ENCODE measurements at places on chromosomes 5 and 9.

GRCh38 chr5:76547891-76548524 is 75.2 kb downstream of the F2RL2 start:
- no peak for DNase-seq

GRCh38 chr5:16733331-16734006 is 116.7 kb upstream of the RETREG1 start:
- no peak for DNase-seq

DNA sequence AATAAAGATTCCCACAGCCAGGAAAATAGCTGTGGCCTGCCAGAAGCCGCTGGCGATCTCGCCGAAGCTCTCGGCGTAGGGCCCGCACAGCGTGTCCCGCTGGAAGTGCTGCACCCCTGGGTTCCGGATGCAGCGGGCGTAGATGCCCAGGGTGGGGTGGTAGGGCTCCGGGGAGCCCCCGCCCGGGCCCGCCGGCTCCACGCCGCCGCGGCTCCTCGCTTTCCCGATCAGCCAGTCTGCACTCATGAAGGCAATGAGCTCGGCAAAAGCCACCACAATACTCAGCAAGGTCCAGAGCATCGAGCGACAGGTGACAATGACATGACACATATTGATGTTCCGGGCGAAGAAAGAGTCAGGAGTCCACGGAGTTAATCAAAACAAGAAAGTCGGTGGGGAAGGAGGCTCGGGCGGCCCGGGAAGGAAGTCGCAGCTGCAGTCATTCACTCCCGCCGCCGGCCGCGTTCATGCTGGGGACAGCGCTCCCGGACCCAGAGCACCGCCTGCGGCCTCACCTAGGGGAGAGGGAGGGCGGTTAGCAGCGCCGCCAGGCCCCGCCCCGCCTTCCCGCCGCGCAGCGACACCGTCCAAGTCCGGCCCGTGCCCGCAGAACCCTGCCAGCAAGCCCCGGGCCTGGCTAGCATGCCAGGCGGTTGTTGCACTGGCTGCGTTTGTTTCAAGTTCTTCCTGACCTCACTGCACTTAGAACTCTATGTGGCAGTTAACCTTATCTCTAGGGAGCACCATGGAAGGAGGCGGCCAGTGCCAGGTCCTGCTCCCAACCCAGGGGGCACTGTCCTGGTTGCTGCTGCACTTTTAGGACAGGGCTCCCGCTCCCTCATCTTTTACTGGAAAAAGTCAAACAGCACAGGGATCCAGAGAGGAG is 138.4 kb downstream of the LHFPL2 start:
- peak; percentile 9 for DNase-seq

- no peak for DNase-seq
Observed at GRCh38 chr9:108775901-108776306, 79.9 kb downstream of the ACTL7B start.

DNA sequence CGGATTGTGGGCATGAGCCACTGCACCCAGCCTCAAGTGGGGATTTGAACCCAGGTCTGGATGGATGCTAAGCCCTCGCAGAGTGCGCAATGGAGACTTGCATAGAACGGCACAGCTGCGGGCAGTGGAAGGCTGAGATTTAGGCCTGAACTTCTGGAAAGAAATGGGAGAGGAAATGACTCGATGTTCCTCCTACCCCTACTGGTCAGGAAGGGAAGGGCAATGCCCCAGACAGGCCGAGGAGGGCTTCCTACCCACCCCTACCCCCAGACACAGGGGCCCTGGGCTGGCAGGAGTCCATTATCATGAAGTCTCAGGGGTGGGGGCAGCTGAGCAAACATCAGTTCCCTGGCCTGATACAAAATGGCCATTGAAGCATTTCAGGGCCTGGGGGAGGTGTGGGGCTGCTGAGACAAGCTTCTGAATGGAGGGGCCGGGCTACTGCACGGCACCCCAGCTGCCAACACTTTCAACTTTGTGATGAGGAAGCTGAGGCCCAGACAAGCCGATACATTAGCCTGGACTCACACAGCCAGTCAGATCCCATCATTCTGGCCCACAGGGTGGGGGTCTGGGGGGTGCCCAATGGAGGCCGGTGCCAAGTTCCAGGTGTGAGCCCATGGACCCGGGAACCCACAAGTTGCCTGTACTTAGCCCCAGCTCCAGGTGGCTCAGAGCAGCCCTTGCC is 13.5 kb upstream of the WDR38 start:
- no peak for DNase-seq

- no peak for DNase-seq
Observed at GRCh38 chr5:172370237-172370640, 84.1 kb downstream of the SH3PXD2B start.

DNA sequence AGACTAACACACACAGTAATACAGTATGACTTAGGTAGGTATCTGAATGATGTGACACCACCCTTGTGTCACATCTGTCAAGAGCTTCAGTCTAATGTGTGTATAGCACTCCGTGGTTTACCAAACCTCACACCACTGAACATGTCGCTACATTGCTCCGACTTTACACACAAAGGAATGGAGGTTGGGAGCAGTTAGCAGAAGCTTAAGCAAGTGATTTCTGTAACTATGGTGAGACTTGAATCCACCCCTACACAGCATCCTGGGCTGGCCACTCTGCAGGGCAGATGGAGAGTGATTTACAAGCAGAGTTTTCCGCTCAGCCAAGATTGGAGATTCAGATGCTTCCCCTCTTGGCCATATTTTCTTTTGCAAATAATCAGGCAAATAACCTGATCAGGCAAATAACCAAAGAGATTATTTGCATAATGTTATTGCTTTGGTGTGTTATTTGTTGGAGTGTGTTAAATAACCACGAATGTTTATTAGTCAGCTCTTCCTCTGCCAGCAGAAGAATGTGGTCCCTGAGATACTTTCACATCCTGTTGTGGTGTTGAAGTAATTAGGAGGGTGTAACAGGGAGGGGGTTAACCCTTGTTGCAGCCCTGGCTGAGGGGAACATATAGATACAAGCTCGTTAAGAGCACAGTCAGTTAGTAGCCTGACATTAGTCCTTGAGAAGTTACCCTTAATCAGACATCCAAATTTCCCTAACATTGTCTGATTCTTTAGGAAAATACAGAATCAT is 92.8 kb downstream of the SNX18 start:
- peak; percentile 46 for DNase-seq

DNA sequence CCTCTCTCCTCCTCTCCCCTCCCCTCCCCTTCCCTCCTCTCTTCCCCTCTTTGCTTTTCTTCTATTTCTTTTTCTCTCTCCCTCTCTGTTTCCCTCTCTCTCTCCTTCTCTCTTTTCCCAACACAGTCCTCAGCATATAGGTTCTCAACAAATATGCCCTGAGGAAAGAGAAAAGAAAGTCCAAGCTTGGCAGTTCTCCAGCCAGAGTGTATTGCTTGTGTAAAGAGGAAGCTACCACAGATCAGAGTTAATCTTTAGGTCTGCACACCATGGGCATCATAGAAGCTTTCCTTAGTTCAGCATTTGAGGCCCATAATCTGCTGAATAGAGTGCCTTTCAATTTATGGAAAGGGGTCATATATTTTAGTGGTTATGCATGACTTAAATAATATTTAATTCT is 382.8 kb upstream of the WWC1 start:
- DNase-seq, result no peak

DNA sequence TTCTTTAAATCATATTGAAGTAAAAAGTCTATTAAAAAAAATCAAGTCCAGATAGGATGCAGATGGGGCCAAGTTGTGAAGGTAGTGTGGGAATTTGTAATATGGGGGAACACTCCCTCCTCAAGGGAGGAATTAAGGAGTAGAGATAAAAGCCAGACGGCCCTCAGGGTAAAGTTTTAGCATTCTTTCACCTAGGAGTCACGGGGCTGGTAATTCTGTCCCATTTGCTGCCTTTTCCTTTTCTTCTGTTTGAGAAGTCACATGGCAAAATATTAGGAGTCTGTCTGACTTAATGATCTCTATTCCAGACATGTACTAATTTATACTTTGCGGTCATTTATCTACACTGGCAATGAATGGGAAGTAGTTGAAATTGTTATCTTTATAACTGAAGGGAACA is 61.9 kb downstream of the SNX24 start:
- no peak for DNase-seq

GRCh38 chr5:14156650-14157492 is 13.7 kb downstream of the TRIO start:
- no peak for DNase-seq

DNA sequence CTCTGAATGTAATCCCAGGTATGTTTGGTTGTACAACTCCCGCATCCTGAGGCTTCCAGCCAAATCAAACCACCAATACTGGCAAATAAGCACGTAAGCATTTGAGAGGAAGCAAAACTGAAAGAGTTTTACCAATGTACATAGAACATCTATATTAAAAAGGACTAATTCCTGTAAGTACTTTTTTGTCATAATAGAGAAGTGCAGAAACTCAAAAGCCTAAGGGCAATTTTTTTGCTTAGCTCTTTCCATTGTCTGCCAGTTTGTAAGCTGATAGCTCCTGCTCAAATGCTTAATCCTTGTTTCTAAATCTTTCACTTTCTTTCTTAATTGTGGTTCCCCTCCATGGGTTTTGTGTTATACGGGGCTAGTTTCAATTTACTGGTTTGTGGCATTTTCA is 1151.8 kb downstream of the CDH12 start:
- DNase-seq, result no peak

DNA sequence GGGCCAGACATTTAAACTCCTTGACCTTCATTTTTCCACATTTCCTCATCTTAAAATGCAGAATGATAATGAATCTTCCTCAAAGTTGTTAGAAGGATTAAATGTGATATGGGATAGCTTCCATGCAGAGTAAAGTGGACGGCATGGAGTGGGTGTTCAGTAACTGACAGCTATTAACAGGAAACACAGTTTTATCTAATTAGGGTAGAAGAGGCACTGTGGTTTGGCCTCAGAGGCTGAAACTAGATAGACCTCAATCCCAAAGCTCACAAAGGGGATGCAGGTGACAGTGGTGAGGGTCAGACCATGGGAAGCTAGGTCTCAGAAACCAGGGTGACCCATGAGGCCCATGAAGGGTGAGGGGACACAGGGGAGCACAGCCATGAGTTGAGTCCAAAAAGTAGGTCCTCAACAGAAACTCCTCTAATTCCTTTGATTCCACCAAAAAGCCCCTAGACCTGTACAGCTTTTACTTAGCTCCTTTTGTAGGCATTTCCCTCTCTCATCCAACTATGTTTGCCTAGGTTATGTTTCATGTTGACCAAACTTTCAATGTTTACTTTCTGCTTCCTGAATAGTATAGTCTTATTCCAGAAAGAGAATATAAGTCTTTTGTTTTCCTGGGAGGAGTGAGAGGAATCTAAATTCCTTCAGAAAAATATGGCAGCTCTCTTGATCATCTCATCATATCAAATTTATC is 27.9 kb upstream of the GLDC start:
- DNase-seq, result no peak
